ENCODE measurements at places on chromosomes 13 and 19.

DNA sequence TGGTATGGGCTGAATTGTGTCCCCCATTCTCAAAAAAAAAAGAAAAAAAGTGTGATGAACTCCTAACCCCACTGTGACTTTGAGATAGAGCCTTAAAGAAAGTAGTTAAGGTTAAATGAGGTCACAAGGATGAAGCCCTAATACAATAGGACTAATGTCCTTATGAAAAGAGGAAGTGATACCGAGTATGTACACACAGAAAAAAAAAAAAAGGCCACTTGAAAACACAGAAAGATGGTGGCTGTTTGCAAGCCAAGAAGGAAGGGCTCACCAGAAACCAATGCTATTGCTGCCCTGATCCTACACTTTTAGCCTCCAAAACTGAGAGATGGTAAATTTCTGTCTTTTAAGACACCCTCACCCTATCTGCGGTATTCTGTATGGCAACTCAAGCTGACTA is 955.6 kb downstream of the PCDH17 start:
- DNase-seq: no peak

DNA sequence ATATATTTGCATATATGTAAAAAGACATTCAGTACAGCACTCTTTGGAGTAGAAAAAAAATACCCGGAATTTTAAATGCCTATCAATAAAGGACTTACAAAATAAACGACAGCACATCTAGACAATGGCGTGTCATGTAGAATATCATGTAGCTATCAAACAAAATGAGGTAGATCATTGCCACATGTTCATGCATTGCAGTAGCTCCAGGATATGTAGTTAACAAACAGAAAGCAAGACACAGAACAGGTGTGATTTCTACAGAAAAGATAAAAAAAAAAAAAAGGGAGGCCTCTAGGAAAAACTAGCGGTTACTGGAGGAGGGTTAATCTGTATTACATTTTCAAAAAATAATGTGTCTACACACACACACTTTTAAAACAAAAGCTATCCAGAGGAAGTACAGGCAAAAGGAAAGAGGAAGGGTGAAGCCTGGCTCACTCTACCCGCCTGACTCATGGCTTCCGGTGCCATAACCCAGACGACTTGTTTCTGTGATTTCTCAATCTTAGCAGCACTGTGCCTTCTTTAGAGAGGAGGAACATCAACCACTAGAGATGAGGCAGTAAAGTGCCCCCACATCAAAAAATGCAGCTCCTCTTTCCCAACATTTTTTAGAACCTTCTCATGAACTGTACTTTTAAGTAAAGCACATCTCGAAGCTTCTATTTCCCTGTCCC is 6.9 kb downstream of the KCTD12 start:
- DNase-seq: no peak

DNA sequence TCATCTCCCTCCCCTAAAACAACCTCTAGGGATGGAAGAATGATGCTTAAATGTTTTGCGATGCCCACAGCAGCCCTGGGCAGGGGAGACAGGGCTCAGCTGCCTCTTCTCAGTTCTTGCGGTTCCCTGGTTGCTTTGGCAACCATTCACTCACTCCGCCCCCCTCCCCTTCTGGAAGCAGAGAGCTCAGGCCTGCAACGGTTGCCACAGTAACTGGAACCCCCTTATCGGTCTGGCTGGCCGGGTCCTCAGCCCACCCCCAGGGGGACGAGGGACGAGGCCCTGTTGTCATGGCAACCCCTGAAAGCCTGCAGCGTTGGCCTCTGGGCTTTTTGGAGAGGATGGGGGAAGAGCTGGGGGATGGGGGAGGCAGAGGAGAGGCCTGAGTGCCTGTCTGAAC is 19.5 kb downstream of the NOVA2 start:
- DNase-seq: no peak

DNA sequence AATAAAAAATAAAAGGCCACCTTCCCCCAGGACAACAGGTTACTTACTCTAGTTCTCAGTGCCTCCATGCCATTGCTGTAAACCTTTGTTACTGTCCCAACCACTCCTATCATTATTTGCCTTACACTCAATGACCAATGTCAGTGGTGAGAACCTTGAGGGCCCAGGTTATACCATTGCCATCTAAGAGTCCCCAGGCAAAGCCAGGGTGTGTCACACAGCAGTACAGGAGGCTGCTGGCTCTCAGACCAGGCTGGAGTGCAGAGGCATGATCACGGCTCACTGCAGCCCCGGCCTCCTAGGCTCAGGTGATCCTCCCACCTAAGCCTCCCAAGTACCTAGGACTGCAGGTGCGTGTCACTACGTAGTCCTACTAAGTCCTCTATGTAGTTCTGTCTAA is 6.1 kb downstream of the ELAVL1 start:
- DNase-seq: no peak

DNA sequence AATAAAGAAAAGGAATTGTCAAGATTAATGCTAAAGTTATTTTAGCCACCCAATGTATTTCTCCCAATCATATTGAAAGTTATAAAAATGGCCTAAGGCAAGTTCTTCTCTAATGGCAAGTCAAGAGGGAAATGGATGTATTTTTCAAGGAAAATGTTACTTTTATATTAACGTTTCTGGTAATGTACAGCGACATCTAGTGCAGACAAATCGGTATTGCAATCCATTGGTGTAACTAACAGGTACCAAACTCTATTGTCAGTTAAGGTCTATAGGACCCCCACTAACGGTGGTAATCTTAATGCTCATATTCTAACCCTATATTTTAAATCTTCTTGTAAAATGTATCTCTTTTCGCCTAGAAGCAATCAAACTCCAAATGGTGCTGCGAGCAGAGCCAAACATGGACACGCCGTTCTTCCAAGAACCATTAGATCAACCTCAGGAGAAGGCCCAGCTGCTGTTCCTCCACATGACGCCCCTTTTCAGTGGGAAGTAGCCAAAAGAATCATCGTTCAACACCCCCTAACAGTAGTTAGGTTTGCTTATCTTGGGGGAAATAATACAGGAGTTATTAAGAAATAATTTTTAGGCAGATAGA is 98.5 kb upstream of the PABPC3 start:
- DNase-seq: no peak

All from breast epithelium (tissue), 4 donors.